ENCODE measurements at places on chromosomes 1 and 21.
A peak's percentile ranks its signal among the peaks of the same experiment; 100 is the strongest.

DNA sequence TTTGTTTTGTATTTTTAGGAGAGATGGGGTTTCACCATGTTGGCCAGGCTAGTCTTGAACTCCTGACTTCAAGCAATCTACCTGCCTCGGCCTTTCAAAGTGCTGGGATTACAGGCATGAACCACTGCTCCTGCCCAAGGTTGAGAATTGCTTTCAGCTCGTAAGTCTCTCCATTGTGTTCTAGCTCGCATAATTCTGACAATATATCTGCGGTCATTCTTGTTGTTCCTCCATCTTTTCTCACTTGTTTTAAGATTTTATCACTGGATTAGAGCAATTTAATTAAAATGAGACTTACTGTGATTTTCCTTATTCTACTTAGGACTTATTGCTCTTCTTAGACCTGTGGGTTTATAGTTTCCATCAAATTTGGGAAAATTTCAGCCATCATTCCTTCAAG, 102.9 kb downstream of the AHCTF1 start:
- no peak for DNase-seq

DNA sequence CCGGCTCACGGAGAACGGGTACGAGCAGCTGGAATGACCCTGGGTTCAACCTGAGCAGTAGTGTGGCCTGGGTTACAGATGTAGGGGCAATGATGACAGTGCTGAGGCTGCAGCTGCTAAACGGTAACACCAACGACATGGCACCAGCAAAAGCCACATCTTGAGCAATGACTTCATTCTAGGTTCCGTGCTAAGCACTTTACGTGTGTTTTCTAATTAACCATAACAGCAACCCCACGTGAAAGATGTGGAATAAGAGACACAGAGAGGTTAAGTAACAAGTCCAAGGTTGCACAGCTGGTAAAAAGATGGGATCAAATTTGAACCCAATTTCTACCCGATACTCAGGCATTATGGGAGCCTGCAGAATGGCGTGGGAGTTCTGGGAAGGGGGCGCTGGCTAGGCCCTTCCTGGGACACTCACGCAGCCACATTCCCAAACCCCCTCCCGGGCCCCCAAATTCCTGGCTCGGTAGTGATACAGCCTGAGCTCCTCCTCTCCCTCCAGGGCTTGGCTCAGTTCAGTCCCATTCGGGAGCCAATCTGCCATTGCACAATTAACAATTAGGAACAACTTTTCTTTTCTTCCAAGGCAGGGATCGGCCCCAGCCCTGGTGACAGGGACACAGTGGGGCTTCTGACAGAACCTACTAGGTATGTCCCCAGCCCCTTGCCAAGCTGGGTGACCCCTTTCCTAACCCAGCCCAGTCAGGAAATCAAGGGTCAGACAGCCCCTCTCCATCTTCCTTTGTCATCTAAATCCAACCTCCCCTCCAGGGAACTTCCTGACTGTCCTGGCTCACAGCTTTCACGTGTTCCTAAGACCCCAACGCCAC, 23.8 kb upstream of the ECE1 start:
- peak; percentile 56 for DNase-seq

DNA sequence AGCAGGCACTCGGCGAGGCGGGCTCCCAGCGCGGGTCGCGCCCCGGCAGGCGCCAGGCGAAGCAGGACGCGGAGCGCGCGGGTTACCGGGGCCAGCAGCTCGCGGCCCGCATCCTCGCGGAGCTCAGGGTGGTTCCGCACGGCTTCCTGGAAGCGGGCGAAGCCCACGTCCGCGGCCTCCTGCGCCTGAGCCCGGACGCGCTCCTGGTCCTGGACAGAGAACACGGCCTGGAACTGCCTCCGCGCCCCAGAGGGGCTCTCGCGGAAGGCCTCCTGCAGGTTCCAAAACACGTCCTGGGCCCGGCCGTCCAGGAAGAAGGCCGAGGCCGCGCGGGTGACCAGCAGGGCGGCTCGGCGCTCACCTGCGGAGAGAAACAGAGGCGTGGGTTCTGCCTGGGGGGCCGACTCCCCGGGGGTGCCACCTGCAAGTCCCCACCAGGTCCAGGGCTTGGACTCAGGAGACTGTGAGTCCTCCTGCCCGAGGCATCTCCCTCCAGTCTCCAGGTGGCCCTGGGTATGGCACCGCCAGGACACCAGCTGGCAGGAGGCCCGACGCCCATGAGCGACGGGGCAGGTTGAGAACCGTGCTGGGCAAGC, 11.4 kb downstream of the TTC34 start:
- no peak for DNase-seq

DNA sequence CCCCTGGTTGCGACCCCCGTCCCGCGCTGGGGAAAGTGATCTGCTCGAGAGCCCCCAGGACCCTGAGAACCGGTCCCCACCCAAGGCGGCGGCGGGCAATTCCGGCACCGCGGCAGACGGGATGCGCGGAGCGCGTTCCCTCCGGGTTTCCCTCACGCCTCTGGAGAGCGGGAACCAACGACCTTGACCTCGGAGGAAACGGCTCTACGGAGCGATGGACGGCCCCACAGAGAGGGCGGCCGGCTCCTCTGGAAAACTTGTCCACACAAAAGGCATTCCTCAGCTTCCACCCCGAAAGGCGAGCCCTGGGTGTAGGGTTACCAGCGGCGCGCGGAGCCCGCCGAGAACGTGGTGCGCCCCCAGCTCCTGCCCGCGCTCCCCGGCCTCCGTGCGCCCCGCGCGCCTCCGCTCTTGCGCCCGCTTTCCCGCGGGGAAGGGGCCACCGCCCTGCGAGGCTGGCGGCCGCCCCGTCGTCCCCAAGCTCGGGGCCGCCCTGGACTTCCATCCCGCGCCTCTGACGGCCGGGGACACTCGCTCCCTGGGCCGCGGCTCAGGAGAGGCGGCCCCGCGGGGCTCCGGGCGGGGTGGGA, 391 bp upstream of the KIAA1614 start:
- peak; percentile 52 for DNase-seq

DNA sequence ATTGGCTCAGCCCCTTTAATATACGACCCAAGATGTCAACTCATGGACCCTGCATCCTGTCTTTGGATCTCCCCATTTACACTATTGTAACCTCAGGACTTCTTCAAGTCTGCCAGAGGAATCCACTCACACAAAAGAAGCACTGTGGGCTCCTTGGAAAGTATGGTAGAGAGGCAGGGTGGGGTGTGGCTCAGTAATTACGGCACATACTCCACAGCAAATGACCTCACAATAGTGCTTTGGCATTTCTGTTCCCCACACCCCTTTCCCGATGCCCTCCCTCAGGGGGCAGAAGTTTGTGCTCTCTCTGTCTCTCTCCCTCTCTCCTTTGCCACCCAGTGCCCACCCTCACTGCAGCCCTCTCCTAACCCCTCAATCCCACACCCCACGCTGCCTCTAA, 27.8 kb upstream of the IFNAR2 start:
- DNase-seq, result no peak

GRCh38 chr21:38263493-38263892, 6.7 kb downstream of the KCNJ15 start:
- DNase-seq, result peak; percentile 86

DNA sequence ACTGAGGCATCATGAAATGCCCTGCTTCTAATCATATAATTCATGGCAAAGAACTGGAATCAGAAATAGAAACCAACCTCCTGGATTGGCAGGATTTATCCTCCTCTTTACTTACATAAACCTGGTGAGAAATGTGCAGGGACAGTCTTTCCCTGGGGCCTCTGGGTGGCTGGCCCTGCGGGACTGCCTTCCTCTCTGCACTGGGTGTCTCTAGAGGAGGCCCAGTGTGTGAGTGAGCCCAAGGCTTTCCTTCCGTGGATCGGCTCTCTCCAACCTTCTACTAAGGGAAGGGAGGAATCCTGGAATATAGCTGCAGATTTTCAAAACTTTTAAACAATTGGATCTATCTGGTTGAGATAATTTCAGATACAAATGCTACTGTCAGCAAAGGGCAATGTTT, 11.4 kb upstream of the ATP1A1 start:
- no peak for DNase-seq

- DNase-seq, result no peak
Measured at GRCh38 chr21:29221253-29221744, 77.4 kb upstream of the BACH1 start.

- peak; percentile 80 for DNase-seq
Measured at GRCh38 chr1:154433161-154433764, 28.1 kb downstream of the IL6R start.

DNA sequence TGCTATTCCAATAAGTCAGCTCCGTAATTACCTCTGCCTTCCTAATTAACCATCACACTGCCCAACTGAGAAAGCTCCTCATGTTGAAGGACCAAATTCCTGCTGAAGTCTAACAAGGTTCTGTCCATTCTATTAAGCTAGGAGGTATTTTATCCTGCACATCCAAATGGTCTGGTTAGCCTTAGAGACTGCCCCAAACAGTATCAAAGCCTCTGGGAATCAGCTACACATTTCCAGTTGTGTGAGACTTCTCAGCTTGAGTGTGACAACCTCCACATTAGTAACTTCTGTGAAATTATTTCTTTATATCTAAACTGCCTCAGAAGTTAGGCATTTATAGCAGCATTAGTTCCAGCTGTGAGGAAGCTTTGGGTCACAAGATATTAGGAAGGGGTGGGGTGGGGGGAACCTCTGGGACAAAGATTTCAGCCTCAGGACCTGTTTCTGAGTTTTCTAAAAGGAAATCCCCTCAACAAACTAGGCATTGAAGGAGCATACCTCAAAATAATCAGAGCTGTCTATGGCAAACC, 150.5 kb upstream of the DUSP10 start:
- DNase-seq, result peak; percentile 53

GRCh38 chr1:160630523-160631451, 16.1 kb downstream of the SLAMF1 start:
- no peak for DNase-seq

DNA sequence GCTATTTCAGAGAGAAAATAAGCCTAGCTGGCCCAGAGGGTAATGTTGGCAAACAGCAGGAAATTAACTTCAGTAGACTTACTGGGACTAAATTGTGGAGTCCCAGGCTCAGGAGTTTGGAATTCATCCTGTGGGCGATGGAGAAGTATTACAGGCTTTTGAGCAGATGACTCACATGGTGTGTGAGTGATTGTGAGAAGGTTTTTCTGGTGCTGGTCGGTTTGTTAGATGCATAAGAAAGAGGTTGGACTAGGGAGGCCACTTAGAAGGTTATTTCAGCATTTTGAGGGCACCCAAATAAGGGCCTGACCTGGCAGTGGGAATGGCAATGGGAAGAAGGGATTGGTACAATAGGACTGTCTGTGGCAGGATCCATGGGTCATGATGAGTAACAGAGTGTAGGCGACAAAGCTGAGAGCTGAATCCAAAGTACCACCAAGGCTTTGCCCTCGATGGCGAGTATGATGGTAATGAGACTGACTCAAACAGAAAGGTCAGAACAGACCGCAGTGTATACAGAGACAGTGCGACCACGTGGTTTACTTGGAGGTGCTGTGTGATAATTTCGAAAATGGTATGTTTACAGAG, 69.2 kb upstream of the KIF26B start:
- peak; percentile 72 for DNase-seq

- DNase-seq, result peak; percentile 5
Measured at GRCh38 chr1:212797681-212798080, 6.0 kb downstream of the TATDN3 start.

DNA sequence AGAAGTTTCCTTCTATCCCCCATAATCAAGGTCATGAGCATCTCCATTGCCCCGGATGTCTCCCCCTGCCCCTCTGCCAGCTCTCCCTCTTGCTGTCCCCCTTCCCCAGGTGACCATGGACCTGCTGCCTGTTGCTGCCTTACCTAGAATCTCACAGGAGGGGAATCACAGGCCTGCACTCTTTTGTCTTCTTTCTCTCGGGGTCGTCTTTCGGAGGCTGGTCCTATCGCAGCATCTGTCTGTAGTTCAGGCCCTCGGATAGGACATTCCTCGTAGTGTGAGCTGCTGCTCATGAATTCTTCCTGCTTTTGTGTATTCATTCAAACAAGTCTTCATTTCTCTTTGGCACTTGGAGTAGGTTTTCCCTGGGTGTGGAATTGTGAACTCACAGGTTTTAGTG, 39.9 kb upstream of the ACTRT2 start:
- no peak for DNase-seq

GRCh38 chr1:15760520-15761211, 2.1 kb downstream of the FBLIM1 start:
- DNase-seq, result peak; percentile 78

- no peak for DNase-seq
Measured at GRCh38 chr21:46120301-46121285, 22.7 kb downstream of the COL6A2 start.

DNA sequence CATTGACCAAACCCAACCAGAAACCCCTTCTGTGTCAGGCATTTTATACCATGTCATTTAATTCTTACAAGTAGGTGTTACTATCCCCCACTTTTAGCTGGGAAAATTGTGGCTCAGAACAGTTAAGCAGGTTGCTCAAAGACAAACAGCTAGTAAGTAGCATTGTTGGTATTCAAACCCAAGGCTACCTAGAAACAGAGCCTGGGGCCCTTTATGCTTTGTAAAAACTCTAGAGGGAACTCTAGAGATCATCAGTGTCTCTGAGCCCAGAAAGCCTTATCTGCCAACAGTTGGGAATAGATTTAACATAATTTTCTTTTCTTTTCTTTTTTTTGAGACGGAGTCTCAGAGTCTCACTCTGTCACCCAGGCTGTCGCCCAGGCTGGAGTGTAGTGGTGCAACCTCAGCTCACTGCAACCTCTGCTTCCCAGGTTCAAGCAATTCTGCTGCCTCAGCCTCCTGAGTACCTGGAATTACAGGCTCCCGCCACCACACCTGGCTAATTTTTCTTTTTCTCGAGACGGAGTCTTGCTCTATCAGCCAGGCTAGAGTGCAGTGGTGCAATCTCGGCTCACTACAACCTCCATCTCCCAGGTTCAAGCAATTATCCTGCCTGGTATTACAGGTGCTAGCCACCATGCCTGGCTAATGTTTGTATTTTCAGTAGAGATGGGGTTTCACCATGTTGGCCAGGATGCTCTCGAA, 48.5 kb upstream of the OSBPL9 start:
- no peak for DNase-seq

- no peak for DNase-seq
Measured at GRCh38 chr21:45266518-45267389, 20.9 kb downstream of the POFUT2 start.

- DNase-seq, result no peak
Measured at GRCh38 chr1:96845464-96845863, 123.9 kb downstream of the PTBP2 start.

GRCh38 chr1:43750083-43750482, 42.7 kb downstream of the ST3GAL3 start:
- DNase-seq, result peak; percentile 8

DNA sequence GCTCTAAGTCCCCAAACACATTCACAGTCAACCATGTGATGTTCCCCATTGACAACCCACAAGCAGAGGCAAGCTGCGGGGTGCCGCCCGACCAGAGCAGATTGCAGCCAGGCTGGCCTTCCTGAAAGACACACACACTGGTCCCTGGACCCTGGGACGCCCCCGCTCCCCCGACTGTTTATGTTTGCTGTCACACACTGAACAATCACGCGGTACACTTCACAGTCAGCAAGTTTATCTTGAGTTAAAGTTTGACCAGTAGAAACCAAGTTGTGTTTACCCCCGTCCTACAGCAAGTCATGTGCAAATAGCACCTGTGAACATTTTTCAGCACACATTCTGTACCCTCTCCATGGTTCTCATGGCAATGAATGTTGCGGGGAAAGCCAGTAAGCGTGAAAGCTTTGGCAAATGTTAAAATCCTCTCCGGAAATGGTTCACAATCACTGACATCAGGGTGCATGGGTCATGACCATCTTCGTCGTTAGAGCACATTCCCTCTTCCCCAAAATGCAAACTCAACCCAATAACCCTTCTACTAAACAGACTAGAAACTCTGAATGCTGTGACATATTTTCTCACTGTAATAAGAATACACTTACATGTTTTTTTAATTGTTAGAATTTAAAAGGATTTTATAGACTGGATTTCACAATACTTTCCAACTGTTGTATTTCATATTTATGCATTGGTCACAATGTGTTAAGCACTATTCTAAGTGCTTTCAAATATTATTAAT, 33.3 kb upstream of the IRF2BP2 start:
- no peak for DNase-seq

- no peak for DNase-seq
Measured at GRCh38 chr1:163130225-163130856, 61.2 kb downstream of the RGS4 start.

All from fibroblast of gingiva (primary cell).